ENCODE measurements at places on chromosomes 12 and 14.
A peak's percentile ranks its signal among the peaks of the same experiment; 100 is the strongest.

- no peak for DNase-seq
Measured at GRCh38 chr12:113273053-113273725, 51.9 kb downstream of the TPCN1 start.

DNA sequence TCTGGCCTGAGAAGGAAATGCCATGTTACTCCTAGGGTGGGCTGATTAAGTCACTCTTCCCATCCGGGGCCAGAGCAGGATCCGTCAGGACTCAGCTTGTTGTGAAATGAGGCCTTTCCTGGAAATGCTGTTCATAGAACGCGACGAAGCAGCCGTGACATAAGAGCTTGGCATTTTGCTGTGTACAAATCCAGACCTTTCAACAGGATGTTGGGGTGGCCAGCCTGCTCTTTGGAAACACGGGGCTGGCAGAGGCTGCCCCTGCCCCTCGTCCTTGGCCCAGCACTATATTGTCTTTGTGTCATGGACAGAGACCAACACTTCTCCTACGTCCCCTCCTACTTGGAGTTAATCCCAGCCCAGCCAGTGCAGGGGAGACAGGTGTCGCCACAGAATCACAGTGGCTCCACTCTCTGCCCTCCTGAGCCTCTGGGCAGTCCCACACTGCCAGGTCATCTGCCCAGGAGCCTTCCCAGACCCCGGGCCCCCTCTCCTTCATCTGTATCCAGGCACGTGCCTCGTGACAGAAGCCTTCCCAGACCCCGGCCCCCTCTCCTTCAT, 18.6 kb upstream of the EIF5 start:
- DNase-seq = no peak

DNA sequence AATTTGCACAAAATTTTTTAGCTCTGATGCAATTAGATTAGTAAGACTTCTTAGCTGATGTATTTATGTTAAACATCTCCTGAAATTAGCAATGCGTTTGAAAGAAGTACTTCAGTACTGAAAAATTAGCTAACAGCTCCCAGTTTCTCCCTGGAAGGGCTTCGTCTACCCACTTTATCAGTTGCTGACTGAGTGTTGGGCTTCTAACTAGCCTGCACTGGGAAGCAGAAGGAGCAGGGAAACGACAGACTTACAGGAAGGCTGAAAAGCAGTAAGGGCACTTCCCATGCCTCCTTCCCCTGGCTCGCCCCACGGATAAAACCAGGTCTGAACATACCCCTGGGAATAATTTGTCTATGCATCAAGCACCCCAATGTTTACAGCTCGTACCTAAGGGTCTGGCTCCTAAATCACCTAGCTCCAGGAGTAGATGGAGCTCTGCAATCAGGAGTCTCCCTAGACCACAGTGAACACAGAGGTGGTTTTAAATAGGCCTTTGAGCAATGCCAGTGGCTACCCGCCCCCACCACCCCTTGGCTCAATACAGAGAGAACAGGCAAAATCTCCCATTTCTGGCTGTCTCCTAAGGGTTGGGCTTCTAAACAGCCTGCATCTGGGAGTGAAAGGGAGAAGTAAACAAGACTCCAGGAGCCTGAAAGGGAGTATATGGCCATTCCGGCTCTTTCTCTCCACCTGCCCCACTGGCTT, 23.7 kb downstream of the A2M start:
- DNase-seq = no peak

DNA sequence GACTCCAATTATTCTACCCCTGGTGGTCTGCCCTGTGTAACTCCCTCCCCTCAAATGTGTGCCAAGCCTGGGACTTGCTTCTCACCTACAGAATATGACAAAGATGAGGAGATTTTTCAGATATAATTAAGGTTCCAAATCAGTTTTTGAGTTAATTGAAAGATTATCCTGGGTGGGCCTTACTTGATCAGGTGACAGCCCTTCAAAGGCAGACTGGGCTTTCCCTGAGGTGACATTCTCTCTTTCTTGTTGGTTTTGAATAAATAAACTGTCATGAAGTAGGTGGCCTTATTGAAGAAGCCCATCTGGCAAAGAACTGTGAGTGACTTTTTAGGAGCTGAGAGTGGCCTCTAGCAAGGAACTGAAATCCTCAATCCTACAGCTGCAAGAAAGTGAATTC, 106.0 kb downstream of the BRMS1L start:
- DNase-seq = no peak

DNA sequence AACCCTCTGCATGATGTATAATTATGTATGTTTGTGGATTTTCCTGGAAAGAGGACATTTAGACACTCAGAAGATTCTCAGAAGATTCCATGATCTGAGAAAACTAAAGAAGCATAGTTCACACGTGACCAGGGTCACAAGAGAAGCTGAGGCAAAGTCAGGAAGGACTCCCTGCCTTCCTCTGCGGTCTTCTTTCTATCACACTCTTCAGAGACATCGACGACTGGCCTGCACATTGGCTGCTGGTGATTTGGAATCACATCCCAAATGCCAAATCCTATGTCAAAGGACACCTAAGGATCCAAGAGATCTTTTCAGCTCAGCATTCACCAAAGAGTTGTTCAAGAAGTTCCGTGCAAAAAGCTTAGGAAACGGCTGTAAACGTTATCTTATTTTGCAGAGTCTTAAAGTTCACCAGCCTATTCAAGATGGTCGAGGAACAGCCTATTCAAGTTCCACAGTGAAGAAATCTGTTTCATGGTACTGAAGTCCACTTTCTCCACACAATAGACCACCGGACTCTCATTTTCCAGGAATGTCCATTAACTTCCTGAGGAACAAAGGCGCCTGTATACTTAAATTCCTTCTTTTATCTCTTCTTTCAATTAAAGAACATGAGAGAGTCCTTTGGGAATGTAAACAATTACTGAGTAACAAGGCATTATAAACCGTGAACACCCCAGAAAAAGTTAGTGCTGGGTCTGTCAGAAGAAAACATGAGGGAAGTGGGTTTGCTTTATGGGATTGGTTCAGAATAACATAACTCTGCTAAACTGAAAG, 42.1 kb downstream of the IGF1 start:
- no peak for DNase-seq

- DNase-seq = no peak
Measured at GRCh38 chr14:33511851-33512640, 438.8 kb downstream of the EGLN3 start.

GRCh38 chr14:103095210-103095778, 769 bp downstream of the EXOC3L4 start:
- no peak for DNase-seq

DNA sequence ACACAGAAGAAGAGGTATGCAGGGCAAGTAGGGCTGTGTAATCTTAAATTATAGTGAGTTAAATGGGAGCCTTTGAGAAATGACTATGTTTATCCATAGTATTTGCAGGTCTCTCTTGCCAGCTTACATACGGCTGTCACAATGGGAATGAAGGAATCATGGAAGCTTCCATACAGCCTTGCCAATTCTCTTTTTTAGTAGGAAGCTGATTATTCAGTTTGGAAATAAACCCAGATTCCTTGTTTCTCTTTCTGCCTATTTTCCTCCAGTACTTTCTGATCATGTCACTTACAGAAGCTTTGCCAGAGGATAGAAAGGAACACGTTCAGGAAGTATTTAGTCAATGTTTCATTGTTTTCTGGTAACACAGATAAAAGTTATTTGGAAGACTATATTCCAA, 217.4 kb upstream of the DIO2 start:
- DNase-seq = no peak

DNA sequence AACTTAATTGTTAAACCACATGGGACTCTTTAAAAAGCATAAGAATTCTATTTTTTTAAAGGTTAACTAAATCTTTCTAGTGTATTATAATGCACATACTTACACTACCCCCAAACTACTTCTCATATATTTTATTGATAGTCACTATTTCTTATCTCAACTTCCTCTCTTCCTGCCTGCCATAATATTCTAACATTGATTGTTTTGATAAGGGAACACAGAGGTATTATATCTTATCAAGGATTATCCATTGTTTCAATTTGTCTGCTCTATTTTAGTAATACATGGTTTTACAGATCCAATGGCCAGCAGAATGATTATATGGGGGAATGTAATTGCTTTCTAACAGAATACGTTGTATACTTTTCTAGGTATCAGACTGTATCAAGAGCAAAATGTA, 98.9 kb downstream of the EPS8 start:
- no peak for DNase-seq

- DNase-seq = peak; percentile 73
Measured at GRCh38 chr14:104137297-104138097, 890 bp upstream of the KIF26A start.
